Right lobe of liver (tissue), 6 donors: ENCODE measurements at places on chromosomes 11 and 22. TPM values are rescaled to one million over a fixed set of nuclear protein-coding genes. Genes with fewer than 3 reads are reported as not detected.

INPP5J gene
- 0.49 TPM for total RNA-seq

- peaks cover 33% of the 10 kb centered on the region for H3K4me1 ChIP-seq
- H3K36me3 ChIP-seq, result no peaks in the 10 kb centered on the region
- no peaks in the 10 kb centered on the region for H3K27me3 ChIP-seq
- H3K27ac ChIP-seq, result no peak overlapping the region
- no peak for DNase-seq
These were observed 27.0 kb downstream of the PLEKHA7 start for GRCh38 chr11:16987205-16987568.

DNA sequence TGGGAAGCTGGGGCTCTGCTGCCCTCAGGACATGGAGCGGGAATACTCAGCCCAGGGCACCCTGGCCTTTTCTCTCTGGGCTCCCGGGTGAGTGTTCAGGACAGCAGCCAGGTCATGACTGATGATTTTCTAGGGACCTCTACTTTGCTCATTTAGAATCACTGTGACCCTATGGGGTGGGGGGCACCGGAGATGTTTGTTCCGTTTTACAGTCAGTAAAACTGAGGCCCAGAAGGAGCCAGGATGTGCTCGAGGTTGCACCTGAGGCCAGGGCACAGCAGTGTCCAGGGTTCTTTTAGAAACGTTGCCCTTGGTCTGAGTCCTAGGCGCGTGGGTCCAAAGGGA, 48.1 kb downstream of the SMIM38 start:
- no peak overlapping the region for H3K4me3 ChIP-seq
- no peaks in the 10 kb centered on the region for H3K36me3 ChIP-seq
- H3K27me3 ChIP-seq, result no peaks in the 10 kb centered on the region
- DNase-seq, result peak; percentile 12
- H3K4me1 ChIP-seq, result no peaks in the 10 kb centered on the region
- no peak overlapping the region for H3K27ac ChIP-seq

DNA sequence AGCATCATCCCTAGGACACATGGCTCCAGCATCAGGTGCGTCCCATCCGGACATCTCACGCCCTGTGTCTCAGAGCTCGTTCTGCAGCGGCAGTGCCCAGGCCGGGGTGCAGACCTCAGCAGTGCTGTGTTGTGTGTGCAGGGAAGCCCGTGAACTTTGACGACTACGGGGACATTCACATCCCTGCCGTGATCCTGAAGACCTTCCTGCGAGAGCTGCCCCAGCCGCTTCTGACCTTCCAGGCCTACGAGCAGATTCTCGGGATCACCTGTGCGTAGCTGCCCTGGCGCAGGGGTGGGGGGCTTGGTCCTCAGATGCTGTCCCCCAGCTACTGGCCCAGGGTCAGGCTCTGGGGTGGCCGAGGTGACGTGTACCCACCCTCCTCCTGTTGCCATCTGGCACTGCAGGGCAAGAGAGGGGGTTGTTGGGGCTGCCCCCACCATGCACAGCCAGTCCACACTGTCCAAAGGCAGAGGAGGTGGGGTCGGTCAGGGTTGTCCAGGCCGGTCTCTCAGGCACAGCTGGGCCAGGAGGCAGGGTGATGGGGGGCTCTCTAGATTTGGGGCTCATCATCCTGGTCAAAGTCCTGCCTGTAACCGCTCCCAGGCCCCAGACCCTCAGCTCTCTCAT, 96.5 kb downstream of the ARHGAP8 start:
- H3K4me3 ChIP-seq, result no peak overlapping the region
- H3K27ac ChIP-seq, result no peak overlapping the region
- DNase-seq, result peak; percentile 49
- H3K27me3 ChIP-seq, result no peaks in the 10 kb centered on the region
- H3K36me3 ChIP-seq, result no peaks in the 10 kb centered on the region

DNA sequence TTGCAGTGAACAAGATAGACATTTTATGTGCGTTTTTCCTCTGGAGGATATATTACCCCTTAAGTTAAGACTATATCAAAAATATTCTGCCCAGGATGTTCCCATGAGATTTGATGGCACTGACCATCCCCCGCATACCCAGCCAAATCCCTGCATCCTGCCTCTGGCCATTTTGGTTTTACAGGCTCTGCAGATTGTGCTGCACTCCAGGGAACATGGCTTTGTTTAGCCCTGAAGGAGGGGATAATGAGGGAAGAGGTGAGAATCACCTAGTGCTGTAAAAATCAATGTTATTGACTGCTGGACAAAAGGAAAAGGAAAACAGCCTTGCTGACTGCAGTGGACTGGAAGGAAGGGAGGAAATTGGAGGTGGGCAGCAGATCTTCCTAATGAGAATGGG, 717.4 kb downstream of the DLG2 start:
- no peaks in the 10 kb centered on the region for H3K27me3 ChIP-seq
- H3K4me3 ChIP-seq, result no peak overlapping the region
- no peaks in the 10 kb centered on the region for H3K36me3 ChIP-seq
- no peak overlapping the region for H3K27ac ChIP-seq
- DNase-seq, result no peak
- H3K4me1 ChIP-seq, result no peaks in the 10 kb centered on the region

GRCh38 chr22:48974443-48975315, 853.0 kb downstream of the BRD1 start:
- no peak for DNase-seq
- no peaks in the 10 kb centered on the region for H3K27me3 ChIP-seq
- H3K27ac ChIP-seq, result no peak overlapping the region
- no peak overlapping the region for H3K4me3 ChIP-seq
- no peaks in the 10 kb centered on the region for H3K36me3 ChIP-seq

- no peaks in the 10 kb centered on the region for H3K36me3 ChIP-seq
- H3K4me3 ChIP-seq, result no peak overlapping the region
These were observed 8.0 kb upstream of the MS4A10 start for GRCh38 chr11:60777106-60777505.

DNA sequence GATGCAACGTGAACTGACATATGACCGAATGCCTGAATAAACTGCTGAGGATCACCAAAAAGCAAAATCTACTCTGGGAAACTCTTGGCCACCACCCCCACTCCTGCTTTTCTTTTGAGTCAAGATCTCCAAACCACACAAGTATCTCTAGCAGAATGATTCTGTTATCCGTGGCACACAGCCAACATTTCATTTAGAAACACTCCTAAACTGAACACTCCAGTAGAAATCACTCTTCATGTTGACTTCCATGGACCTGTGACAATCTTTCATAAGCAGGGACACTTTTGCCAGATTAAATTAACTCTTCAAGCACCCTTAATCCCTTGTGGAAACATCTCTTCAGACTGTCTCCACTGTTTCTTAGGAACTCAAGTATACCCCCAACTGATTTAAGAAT, 44.4 kb downstream of the VSIG10L2 start:
- H3K4me1 ChIP-seq, result no peaks in the 10 kb centered on the region
- no peak overlapping the region for H3K4me3 ChIP-seq
- H3K27me3 ChIP-seq, result no peaks in the 10 kb centered on the region
- H3K36me3 ChIP-seq, result no peaks in the 10 kb centered on the region
- DNase-seq, result no peak
